ENCODE measurements at places on chromosomes 4 and X.

DNA sequence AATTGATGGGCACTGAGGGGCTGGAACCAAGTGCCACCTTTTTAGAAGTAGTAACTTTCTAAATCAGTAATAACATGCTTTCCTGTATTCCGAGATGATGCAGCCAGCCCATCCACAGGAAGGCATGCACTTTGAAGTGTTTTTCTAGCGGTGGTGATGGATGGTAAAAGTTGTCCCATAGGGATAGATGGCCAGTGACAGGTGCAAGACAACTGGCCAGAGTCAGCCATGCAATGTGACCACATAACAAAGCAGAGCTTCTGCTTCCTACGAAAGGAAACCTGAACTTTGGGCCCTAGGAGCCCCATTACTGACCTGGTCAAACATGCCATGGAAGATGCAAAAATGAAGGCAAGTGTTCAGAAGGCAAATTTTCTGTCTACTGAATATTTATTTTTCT is 72.3 kb downstream of the NR3C2 start:
- no peak for DNase-seq

DNA sequence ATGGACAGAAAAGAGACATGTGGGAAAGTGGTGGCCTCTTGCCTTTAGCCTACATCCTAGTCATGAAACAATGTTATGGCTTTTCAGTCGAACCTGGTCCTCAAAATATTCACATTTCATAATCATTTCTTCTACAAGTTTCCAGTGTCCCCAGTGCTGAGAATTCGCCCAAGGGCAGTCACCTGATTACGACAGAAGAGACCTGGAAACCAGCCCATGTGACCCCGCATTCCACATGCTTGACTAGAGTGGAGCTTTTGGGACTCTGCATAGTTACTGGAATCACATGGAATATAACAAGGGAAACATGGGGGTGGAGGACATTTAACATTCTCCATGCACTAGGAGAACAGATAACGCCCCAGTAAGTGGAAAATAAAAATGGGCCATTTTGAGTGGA is 100.1 kb downstream of the PPARGC1A start:
- no peak for DNase-seq

GRCh38 chr4:119731146-119731742 is 102.6 kb upstream of the PDE5A start:
- no peak for DNase-seq

DNA sequence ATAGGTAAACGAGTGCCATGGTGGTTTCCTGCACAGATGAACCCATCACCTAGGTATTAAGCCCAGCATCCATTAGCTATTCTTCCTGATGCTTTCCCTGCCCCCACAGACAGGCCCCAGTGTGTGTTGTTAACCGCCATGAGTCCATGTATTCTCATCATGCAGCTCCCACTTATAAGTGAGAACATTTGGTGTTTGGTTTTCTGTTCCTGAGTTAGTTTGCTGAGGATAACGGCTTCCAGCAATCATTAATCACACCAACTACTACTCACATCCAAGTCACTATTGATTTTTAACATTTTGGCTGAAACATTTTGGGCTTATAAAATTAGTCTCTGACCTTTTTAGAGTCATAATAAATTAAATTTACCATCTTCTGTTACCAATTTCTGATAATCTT is 205.3 kb downstream of the SPOCK3 start:
- no peak for DNase-seq

- DNase-seq = no peak
Measured at GRCh38 chr4:184885602-184886001, 59.8 kb upstream of the ACSL1 start.

DNA sequence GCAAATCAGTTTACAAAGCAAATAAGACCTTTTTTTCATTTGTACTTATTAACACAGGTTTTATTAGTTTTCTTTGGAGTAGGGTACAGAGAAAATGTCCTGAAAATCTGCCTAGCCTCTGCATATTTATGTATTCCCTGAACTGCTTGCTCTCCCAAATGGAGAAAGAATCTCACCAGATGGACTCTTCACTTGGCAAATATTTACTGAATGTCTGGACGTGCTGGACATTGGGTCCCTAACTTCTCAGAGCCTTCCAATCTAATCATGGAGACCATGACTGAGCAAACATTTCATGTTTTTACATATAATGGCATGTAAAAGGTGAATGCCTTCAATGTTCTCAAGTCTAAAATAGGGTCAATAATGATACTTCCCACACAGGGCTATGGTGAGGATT is 126.0 kb downstream of the CHRDL1 start:
- no peak for DNase-seq

GRCh38 chrX:65932173-65933084 is 107.5 kb downstream of the VSIG4 start:
- DNase-seq = no peak

GRCh38 chr4:74374561-74375327 is 9.8 kb downstream of the EREG start:
- no peak for DNase-seq
